ENCODE measurements at places on chromosomes 6 and 20. TPM values are rescaled to one million over a fixed set of nuclear protein-coding genes. Genes with fewer than 3 reads are reported as not detected.

Gene EPB41L2
- total RNA-seq: 38.2 TPM

Gene MATN4
- not detected for total RNA-seq

Gene PLA2G7
- not detected for total RNA-seq

Gene SLC17A9
- total RNA-seq: 21.3 TPM

Gene MRPL14
- 63.8 TPM for total RNA-seq

Gene CFAP61
- total RNA-seq: not detected
